ENCODE measurements at places on chromosomes 2 and 18.

GRCh38 chr2:217165547-217165946 lies 305.7 kb upstream of the TNP1 start:
- DNase-seq, result no peak

DNA sequence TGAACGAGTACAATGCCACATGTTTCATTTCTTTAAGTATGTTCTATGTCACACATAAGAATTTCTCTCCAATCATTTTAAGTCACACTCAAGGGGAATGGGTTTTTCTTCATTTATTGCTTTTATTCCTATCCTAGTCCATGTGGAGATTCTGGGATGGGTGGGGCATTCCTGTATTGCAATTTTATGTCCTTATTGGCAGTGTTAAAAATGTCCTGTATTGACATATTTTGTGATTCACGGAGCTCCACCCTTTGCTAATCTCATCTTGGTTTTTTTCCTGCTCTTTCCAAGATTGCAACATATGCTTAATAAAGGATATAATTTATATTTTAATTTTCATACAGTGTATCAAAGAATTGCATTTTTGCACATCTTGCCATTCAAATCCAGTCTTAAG lies 3.4 kb upstream of the TNFAIP6 start:
- DNase-seq, result no peak

DNA sequence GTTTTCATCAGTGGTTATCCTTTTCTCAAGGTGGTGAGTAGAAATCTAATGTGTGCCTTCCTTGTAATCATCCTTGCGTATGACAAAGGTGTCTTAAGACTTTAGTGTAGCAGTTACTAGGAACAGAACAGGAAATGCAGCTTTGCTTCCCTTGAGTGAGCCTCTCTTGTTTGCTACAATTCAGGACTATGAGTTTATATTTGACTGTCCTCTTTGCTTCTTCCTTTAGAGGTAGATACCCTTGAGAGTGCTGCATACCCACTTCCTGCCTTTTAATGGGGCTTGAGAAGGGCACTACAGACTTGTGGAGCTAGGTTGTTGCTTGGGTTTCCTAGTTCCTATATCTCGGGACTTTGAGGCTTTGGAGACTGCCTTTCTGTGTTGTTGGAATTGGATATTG lies 3.8 kb downstream of the KCNJ13 start:
- DNase-seq, result no peak

DNA sequence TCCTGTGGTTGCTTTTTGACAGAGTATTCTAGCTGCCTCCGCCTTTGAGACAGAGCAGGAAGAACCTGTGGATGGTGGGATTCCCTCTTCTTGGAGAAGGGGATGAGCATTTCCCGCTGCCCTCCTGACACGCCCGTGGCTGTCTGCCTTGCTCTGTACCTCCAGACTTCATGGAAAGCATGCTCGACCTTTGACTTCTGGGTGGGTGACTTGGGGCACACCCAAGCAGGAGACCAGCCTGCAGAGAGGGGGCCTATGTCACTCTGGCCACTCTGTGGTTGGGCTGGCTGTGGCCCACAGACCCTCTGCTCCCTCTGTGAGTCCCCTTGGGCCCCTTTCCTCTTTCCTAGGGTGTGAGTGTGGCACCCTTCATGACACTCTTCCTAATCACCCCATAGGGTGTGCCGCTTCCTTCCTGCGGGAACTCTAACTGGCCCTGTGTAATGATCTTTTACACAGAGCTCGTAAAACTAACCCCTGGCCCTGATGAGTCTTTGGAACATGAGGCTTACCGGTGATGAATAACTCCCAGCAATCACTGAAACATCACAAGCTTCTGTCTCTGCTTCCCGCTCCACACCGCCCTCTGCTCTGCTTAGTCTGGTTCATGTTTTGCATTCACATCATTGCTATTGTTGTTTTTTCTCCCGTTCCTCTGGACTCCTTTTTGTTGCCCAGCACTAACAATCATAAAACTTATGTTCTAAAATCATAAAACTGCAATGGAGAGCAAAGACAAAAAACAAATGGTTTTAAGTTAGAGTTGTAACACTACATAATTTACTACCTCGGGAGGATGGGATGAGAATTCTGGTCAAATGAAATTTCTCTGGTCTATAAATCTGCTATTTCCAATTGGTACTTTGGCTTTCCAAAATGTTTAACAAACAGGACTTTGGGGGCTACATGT lies 101.1 kb downstream of the SH3YL1 start:
- DNase-seq, result no peak

- DNase-seq, result no peak
These were observed 58.7 kb downstream of the AFTPH start for GRCh38 chr2:64582774-64583340.

- DNase-seq, result no peak
These were observed 14.8 kb upstream of the BBS5 start for GRCh38 chr2:169464466-169464865.

- no peak for DNase-seq
These were observed 19.5 kb downstream of the MRPL44 start for GRCh38 chr2:223976635-223977226.

- DNase-seq, result no peak
These were observed 184.8 kb downstream of the NCK2 start for GRCh38 chr2:105929516-105929915.

GRCh38 chr2:63661076-63661475 lies 72.3 kb downstream of the MDH1 start:
- DNase-seq, result no peak

Data from frontal cortex (tissue), 4 donors.